ENCODE measurements at places on chromosomes 13 and 19.

DNA sequence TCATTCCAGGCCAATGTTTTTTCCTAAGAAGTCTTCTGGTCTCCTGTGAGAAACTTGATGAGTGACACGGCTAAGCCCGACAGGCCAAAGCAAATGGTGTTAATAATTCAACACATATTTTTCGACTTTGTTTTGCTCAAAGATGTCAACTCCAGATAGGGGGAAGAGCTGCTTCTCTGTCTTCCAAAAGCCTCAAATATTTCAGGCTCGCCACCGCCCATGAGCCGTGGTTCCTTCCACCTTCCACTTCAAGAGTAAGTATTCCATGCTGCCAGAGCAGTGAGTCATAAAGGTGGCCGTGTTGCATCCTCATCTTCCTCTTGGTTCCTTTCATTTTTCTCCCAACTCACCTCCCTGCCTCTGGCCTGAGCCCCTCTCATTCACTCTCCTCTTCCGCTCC, 272.6 kb downstream of the EFNB2 start:
- no peak for DNase-seq

DNA sequence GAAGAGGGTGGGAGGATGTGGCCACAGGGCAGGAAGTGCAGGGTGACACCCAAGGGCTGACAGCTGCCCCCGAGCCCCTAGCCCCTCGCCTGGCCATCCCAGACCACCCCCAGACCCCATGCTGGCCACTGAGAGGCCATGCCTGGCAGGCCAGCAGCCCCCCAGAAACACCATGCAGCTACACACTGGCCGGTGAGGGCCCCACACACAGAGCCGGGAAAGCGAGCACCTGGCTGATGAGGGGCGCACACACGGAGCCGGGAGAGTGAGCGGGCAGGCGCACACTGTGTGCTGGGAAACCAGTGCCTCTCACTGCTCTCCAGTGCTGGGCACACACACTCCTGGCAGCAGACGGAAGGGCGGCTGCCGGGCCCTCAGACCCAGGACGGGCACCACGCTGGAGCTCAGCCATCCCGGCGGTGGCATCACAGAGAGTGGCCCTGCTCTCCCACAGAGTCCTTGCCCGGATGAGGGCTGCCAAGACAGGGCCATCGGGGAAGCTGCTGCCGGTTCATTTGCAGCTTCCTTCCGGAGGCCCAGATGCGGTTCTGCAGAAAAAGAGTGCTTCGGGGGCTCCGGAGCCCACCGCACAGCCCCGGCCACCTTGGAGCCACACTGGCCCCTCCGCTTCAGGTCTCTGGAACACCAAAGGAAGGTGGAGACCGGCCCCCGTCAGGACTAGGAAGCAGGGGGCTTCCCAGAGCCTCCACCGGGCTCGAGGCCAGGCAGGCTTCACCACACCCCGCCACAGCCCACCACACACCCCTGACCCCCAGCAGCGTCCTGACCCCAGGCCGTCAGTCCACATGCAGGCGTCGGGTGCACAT, 76.4 kb downstream of the SPACA7 start:
- DNase-seq: no peak

GRCh38 chr19:58021541-58022282, 12.1 kb upstream of the ZSCAN1 start:
- DNase-seq: no peak

DNA sequence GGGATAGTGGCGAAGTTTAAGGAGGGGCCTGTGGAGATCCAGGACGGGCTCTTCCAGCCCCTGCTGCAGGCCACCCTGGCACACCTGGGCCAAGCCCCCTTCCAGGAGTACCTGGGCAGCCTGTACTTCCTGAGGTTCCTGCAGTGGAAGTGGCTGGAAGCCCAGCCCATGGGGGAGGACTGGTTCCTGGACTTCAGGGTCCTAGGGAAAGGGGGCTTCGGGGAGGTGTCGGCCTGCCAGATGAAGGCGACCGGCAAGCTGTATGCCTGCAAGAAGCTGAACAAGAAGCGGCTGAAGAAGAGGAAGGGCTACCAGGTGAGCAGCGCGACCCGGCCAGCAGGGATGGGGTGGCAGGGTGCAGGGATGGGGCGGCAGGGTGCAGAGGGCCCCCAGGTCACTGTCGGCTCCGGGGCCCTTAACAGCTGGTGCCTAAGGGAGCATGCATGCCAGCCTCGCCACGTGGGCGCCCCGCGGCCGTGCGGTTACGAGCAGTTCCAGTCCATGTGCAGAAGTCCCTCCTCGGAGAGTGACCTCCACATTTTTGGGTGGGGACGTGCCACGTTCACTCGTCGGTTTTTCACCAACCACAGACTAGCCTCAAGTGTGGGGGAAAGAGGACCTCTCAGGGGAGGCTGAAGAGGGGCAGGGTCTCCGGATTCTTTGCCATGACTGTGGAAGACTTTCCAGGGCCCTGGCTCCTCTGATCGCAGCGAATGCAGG, 912 bp downstream of the GRK1 start:
- DNase-seq: no peak

GRCh38 chr13:98892821-98893220, 85.0 kb downstream of the DOCK9 start:
- no peak for DNase-seq

Measured in bone marrow (tissue), 2 donors.